Activated naive CD4-positive, alpha-beta T cell treated with anti-CD3 and anti-CD28 coated beads, Interleukin-2, amount 50 U/mL, for 72 hours (primary cell): ENCODE measurements at places on chromosomes 7 and 10. TPM values are rescaled to one million over a fixed set of nuclear protein-coding genes. Genes with fewer than 3 reads are reported as not detected.

DNA sequence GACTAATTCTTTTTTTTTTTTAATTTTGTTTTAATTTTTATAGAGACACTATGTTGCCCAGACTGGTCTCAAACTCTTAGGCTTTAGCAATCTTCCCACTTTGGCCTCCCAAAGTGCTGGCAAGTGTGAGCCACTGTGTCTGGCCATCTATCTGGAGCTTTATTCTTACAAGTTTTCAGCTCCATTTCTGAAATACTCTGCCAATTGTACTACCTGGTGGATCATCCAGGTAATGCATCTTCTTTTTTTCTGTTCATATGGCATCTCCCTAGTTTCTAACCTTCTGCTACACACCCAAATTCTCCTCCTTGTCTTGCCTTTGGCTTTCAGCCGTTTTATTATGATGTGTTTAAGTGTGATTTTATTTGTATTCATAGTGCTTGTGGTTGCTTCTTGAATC is 40.2 kb downstream of the ZNF365 start:
- no peak for DNase-seq

- DNase-seq: no peak
These were observed at the start of gene DPYSL4 for GRCh38 chr10:132186488-132187429. Gene DPYSL4 (plus strand): TSS chr10:132186948. CDS start chr10:132187064, 116 bp downstream.

DNA sequence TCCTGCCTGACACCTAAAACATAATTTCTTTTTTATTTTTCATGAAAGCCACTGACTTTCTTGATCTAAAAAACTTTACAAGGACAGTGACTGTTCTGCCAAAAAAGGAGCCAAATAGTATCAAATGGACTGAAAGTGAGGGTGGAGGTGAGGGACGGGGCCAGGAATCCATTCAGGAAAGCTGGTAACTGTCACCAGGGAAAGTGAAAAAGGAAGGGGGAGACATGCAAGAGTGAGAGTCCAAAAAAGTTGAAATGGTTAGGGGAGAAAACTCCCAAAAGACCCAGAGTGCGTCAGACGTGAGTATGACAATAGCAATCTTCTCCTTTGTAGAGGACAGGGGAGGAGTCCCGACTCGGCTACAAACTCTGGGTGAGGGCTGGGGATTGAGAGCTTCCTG is 2.9 kb upstream of the PRAP1 start:
- no peak for DNase-seq

VGF gene
- total RNA-seq: not detected

AKR1C1 gene
- total RNA-seq: 0.93 TPM

TMEM139 gene
- total RNA-seq: 1.3 TPM
